ENCODE measurements at places on chromosomes 3 and 15. TPM values are rescaled to one million over a fixed set of nuclear protein-coding genes. Genes with fewer than 3 reads are reported as not detected.

INSYN1 gene
- 0.98 TPM for total RNA-seq

GRCh38 chr3:8094415-8094814 is 407.2 kb upstream of the LMCD1 start:
- DNase-seq, result no peak

PATL2 gene
- 6.4 TPM for total RNA-seq

GPR149 gene
- not detected for total RNA-seq

DNA sequence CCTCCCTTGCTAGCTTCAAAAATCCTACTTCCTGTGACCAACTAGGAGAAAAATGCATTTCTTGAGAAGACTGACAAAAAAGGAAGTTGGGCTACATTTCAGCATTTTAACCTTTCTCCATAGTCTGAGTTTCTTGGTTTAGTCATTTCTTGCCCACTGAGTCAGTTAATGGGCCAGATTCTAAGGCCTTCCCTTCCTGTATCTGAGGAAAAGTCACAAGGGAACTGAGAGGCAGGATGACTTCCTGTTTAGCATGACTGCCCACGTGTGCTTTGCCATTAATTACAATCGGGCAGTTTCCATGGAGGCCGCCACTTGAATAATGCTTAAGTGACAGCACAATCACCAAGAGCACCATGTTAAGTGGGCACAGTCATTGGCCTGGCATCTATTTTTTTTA is 794.4 kb upstream of the LMCD1 start:
- no peak for DNase-seq

DNA sequence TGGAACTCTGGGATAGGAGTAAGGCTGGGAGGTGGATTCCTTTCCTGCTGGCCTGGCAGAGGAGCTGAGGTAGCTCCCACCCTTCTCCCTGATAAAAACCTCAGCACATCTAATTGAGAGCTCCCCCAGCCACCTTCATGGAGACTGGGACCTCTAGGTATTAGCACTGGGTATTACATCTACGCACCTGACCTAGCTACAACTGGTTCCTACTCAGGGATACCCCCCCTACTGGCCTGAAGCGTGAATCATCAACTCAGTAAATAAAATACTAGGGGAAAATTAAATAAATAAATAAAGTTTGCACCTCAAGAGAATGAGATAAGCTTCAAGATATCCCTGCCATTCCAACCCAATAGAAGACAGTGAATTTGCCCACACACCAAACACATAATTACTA is 140.4 kb downstream of the NEK10 start:
- DNase-seq, result no peak

DNA sequence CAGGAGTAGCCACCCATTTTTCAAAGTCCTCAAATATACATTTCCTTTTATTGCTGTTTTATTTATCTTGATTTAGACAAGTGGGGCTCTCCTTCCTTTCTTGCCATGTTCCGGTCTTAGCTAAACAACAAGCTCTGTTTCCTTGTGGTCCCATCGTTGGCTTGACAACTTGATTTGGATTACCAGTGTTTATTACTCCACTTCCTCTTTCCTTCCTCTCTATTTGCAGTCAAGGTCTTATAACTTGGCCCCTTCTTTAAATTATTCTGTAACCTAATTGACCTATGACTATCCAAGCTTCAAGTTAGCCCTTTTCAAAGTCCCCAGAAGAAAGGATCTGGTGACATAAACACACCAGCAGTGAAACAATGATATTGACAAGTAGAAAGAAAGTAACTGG is 130.6 kb upstream of the STT3B start:
- DNase-seq, result no peak

DNA sequence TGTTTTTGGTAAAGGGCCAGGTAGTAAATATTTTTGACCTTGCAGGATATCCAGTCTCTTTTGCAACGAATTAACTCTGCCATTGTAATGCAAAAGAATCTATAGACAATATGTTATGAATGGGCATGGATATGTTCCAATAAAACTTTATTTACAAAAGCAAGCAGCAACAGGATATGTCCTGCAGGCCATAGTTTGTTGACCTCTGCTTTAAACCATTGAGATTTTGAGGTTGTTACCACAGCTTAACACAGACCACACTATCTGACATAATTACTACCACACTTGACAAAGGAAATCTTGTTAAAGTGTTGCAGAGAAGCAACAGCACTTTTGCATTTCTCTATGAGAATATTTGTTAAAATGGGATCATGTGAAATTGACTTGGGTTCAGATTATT is 349.3 kb downstream of the ERC2 start:
- DNase-seq, result no peak
